EH (cell line): ENCODE measurements at places on chromosomes 3 and 15.

DNA sequence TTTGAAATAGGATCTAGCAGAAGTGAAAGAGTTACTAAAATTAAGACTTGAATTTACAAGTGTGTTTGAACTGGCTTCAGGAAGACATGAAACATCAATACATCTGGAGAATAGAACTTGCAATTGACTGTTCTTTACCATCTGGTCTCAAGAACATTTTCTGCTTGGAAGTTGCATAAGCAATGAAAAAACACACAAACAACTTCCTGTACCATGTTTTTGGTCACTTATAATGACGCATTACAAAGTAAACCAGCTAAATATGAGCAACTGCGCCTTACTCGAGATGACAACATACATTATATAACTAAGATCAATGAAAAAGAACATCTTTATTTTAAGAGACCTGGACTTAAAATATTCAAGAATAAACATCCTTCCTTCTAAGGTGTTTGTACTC is 112.5 kb downstream of the TIGIT start:
- peak; percentile 41 for DNase-seq

- no peak for DNase-seq
These were observed 52.8 kb downstream of the ITGA11 start for GRCh38 chr15:68379058-68379758.

DNA sequence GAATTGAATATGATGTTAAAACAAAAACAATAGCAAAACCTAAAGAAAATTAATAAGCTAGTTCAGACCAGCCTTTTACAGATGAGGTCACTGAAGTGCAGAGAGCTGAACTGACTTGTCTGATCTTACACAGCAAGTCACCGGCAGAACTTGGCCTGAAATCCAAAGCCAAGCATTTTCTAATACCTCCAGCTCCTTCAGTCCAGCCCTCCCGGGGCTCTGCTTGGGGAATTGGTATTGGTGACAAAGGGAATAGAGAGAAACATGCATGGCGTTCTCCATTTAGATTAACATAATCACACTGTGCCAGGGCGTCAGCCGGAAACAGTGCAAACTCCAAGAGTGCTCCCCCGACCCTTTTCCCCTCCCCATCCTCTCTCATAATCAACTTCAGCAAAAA is 14.1 kb upstream of the ZSCAN2 start:
- no peak for DNase-seq

GRCh38 chr15:20355256-20355868 is 186.2 kb downstream of the GOLGA6L6 start:
- DNase-seq = no peak

- no peak for DNase-seq
These were observed 23.4 kb downstream of the SLC9A9 start for GRCh38 chr3:143824735-143825385.

GRCh38 chr15:71549091-71549490 is 261.3 kb upstream of the NR2E3 start:
- no peak for DNase-seq

DNA sequence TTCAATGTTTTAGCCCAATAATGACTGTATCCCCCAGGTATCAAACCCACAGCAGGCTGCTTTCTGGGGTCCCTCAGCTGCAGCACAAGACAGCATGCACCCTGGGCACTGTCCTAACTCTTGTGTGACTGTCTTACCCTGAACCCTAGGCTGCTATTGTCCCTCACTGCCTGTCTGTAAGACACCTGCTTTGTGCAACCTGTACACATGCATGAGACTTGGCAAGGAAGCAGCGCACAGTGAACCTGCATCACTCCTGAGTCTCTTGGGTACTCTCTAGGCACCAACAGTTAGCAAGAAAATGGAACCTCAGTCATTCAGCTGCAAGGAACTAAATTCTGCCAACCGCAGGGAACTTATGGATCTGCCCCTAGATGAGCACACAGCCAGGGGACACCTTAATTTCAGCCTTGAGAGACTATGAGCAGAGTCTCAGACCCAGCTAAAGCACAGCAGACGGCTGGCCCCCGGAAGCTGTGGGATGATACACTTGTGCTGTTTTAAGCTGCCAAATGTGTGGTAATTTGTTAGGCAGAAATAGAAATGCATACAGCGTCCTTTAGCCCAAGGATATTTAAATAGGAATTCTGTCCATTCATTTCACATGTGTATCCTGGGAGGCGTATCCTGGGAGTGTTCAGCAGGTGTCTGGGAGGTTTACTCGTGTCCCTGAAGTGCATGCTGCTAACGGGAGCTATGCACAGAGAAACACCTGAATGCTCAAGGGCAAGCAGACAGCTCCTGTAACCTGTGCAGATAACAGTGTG is 223.8 kb downstream of the KLF13 start:
- no peak for DNase-seq

GRCh38 chr3:54433846-54434245 is 311.5 kb downstream of the CACNA2D3 start:
- DNase-seq = no peak

GRCh38 chr15:41782371-41783282 is 8.3 kb downstream of the MAPKBP1 start:
- DNase-seq = no peak

GRCh38 chr15:74383286-74383685 is 15.8 kb upstream of the CYP11A1 start:
- no peak for DNase-seq
